ENCODE measurements at places on chromosomes 6 and 20.

- no peak for DNase-seq
These were observed 329.1 kb upstream of the QKI start for GRCh38 chr6:163085426-163085825.

- peak; percentile 19 for DNase-seq
These were observed 331.4 kb upstream of the QKI start for GRCh38 chr6:163083141-163083540.

DNA sequence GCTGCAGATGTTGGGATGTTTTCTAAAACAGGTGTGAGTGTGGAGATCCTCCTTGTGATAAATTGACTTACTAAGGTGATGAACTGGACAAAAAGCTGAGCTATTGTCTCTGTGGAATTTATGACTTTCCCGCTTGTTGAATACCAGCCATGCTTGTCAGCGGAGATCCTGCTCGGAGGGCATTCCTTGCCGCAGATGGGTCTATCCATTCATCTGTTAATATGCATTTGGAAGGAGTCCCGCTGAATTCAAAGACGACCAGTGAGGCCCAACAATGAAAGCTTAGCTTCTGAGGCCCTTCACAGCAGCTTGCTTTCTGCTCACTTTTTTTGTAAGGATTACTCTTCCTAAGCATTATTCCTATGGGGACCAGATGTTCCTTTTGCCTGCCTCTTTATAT lies 124.9 kb downstream of the TIAM2 start:
- peak; percentile 79 for DNase-seq

- no peak for DNase-seq
These were observed 39.2 kb upstream of the IL17A start for GRCh38 chr6:52146851-52147445.

DNA sequence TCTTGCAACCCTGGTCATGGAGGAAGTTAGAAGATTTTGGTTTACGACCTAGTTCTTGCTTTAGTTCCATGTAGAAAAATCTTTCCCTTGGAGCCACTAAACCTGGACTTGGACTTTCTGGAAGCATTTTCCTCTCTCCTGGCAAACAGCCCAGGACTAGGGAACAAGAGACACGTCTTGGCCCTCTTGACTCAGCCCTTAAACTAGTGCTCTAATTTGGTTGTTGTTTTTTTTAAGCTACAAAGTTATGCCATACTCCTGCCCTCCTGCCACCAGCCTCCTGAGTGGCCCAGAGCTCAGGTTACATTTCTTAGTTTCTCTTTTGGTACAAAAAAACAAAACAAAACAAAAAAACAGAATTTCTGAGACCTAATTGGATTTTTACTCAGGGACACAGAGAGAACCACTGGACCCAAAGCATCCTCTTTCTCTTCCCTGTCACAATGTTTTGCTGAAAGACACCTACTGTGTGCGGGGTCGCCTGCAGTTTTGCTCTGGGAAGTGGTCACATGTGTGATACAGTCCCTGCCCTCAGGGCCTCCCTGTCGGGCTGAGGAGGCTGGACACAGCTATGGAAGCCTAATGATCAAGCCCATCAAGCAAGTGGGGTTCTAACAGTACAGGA lies 32.3 kb upstream of the SCUBE3 start:
- no peak for DNase-seq

- DNase-seq: no peak
These were observed 275.6 kb downstream of the BTBD9 start for GRCh38 chr6:38364127-38364526.

- no peak for DNase-seq
These were observed 45.1 kb downstream of the NOL4L start for GRCh38 chr20:32539817-32540675.

DNA sequence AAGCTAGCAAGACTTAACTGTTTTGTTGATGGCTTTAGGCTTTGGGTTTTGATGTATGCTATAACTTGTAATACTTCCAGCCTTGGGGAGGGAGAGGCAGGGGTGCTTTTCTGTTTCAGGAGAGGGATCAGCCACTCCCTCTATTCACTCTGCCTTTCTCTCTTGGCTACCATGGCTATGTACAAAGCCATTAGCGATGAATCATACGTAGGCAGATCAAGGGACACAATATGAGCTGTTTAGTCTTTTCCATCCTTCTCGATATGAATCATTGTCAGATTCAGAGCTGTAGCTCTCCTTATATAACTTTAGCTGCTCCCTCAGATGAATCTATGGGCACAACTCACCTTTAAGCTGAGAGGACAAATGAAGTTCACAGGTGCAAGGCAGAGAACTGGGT lies 230.6 kb downstream of the TSHZ2 start:
- DNase-seq: no peak

DNA sequence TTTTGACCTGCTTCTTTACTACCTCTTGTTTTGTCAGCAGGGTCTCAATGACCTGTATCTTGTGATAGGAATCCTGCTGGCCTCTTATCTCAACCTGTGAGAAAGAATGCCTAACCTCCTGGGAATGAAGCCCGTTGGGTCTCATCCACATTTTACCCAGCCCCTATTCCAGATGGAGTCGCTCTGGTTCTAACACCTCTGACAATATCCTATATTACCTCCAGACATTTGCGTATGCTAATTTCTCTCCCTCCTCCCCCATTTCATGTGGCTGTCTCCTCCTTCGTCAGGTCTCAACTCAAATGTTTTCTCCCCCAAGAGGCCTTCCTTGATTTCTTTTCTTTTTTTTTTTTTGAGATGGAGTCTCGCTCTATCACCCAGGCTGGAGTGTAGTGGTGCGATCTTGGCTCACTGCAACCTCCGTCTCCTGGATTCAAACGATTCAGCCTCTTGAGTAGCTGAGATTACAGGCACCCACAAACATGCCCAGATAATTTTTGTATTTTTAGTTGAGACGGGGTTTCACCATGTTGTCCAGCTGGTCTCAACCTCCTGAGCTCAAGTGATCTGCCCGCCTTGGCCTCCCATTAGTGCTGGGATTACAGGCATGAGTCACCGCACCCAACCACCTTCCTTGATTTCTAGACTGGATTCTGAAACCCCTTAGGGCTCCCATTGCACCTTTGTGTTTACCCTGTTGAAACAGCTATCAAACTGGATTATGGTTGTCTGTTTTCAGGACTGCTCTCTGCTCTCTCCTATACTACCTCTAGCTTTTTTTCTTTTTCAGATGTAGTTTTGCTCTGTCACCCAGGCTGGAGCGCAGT lies 49.5 kb upstream of the B4GALT5 start:
- no peak for DNase-seq
